Karpas-422 (cell line): ENCODE measurements at places on chromosomes 1 and 21. TPM values are rescaled to one million over a fixed set of nuclear protein-coding genes. Genes with fewer than 3 reads are reported as not detected.

DNA sequence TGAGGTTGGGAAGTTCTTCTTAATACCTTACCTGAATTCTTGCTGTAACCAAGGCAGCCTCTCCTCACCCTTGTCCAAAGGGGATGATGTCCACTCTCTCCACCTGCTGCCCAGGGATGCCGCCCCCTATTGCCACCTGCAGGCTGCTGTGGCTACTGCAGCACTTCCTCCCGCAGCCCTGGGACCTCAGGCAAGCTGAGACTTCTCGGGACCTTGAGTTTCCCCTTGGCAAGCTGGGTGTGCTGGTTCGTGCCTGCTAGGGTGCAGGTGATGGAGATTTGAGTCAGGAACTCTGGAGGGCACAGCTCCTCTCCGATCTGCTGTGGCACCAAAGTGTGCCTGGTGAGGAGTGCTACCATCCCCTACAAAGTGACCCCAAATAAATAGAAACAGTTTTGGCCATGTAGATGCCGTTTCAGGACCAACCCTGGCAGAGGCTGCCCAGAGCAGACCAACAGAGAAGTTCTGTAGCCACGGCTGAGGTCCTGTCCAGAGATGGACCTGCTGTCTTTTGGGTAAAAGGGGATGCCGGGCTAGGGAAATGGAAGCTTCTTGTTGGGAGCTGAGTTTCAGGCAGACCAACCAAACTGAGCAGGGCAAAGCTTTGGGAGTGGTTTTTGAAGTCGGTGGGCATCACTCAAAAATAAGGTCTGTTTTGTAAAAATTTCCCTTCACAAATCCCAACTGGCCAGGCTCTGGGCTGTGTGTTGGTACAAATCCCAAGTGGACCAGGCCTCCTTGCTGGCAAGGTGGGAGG lies 31.7 kb downstream of the RUNX3 start:
- peak; percentile 78 for DNase-seq

- DNase-seq, result peak; percentile 76
Measured at GRCh38 chr1:101820071-101820470, 176.7 kb downstream of the OLFM3 start.

GRCh38 chr1:13583595-13583965 lies at the start of gene PDPN:
PDPN (plus strand) TSS chr1:13583832; CDS start chr1:13584034, 202 bp downstream.
- DNase-seq, result no peak

DNA sequence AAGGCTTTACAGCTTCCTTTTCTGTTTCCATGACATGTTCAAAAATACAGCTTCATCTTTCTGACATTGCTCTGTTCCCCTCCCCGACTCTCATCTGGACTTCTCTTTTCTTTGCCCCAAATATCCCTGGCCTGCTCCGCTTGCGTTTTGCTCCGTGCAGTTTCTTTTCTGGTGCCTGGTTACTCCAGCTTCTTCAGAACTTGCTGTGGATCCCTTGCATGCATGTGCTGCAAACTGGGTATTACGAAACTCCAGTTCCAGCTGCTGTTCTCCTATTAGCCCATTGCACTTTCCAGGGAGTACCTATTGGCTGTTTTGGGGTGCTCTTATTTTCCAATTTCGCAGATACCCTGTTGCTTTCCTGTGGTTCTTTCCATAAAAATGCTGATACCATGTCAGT lies 9.9 kb upstream of the NDC1 start:
- DNase-seq, result no peak

DNA sequence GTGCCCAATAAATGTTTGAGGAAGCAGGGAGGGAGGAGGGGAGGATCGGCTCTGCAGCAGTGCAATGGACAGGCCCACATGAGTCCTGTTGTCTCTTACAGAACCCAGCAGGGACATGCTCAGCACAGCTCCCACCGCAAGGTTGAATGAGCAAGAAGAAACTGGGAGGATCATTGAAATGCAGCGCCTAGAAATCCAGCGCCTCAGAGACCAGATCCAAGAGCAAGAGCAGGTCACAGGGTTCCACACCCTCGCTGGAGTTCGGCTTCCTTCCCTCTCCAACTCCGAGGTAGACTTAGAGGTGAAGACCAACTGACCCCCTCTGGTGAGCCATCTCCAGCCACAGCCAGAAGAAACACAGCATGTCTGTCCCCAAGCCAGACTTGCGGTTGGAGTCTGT lies 15.9 kb upstream of the TMEM125 start:
- no peak for DNase-seq

GRCh38 chr1:214602764-214603657 lies at the start of gene CENPF:
CENPF (plus strand) TSS chr1:214603195; CDS start chr1:214613755, 10,560 bp downstream.
- peak; percentile 99 for DNase-seq

DNA sequence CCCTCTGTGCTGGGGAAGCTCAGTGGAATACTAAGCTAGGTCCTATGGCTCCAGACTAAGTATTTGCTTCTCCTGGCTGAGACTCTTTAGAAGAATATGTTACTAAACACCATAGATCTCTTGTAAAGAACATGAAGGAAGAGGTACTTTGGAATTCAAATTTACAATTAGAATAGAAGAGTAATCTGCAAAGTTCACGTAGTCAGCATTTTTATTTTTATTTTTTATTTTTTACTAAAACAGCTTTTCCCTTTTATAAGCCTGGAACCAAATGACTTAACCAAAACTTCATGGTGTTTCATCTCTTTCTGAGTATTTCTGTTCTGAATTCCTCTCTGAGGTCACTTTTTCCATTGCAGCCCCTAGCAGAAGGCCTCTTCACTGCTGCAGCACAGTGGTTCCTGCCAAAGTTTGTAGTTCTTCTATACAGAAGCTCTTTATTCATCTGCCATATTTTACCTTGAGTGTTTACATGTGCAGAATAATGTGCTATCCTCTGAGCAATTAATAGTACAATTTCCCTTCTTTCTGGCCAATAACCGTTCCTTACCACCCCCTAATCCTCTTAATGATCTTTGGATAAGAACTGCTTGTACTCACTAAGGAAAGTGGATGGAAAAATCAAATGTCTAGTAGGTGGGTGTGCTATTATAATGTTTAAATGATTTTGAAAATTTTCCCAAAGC lies 27.2 kb downstream of the TSEN15 start:
- DNase-seq, result no peak

- no peak for DNase-seq
Measured at GRCh38 chr1:44108241-44108640, 10.4 kb upstream of the KLF17 start.

GRCh38 chr21:29555601-29556000 lies 256.9 kb downstream of the BACH1 start:
- no peak for DNase-seq

GRCh38 chr1:221827307-221827642 lies 85.4 kb upstream of the DUSP10 start:
- no peak for DNase-seq

DNA sequence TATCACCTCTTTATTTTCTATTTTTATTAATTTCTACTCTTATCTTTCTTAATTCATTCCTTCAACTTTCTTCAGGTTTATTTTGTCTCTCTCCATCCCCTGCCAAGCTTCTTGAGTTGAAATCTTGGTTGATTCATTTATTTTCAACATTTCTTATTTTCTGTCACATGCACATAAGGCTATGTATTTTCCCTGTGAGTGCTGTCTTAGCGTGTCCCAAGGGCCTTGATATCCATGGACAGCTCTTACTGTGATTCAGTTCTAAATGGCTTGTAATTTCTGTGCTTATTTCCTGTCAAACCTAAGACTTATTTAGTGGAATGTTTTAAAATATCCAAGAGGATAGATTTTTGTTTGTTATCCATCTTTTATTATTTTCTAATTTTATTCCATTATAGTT lies 36.8 kb upstream of the SCAF4 start:
- no peak for DNase-seq

DNA sequence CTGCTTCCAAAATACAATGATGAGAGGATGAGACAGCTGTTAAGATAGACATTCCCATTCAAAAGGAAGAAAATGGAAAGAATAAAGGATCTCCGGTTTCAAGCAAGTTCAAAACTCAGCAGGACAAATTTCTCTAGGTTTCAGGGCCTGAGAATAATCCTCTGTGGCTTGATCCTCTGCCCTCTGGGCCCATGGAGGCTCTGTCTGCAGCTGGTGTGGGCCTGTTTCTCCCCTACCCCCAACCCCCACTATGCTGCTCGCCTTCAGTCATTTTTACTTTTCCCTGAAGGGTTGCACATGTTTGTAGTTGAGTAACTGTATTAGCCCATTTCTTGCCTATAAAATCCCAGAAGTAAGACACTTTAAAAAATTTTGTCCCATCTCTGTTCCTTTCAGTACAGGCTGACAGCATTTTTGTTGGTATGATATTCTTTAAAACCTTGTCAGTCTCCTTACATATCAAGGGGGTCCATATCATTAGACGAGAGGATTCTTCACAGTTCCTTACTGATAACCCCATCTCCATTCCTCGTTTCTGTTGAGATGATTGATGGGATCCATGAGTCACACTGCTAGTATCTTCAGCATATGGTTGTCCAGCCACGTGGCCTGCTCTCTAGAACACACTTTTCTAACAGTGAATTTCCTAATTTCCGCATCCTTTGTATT lies 10.5 kb downstream of the ZMYM4 start:
- DNase-seq, result no peak

- DNase-seq, result no peak
Measured at GRCh38 chr1:3914331-3914851, 14.3 kb upstream of the C1orf174 start.

DNA sequence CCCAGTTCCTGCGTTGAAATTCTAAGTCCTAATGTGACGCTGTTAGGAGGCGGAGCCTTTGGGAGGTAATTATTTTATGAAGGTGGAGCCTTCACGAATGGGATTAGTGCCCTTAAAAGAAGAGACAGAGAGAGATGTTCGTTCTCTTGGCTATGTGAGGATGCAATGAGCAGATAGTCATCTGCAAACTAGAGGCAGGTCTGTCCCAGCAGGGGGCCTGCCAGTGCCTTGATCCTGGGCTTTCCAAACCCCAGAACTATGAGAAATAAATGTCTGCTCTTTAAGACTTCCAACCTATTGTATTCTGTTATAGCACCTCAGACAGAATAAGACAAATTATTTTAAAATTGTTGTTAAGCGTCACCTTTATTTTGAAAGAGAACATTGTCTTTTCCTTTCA lies 123.1 kb upstream of the KCNJ6 start:
- DNase-seq, result no peak

GRCh38 chr1:78561856-78562255 lies 58.4 kb upstream of the IFI44L start:
- DNase-seq, result no peak

DNA sequence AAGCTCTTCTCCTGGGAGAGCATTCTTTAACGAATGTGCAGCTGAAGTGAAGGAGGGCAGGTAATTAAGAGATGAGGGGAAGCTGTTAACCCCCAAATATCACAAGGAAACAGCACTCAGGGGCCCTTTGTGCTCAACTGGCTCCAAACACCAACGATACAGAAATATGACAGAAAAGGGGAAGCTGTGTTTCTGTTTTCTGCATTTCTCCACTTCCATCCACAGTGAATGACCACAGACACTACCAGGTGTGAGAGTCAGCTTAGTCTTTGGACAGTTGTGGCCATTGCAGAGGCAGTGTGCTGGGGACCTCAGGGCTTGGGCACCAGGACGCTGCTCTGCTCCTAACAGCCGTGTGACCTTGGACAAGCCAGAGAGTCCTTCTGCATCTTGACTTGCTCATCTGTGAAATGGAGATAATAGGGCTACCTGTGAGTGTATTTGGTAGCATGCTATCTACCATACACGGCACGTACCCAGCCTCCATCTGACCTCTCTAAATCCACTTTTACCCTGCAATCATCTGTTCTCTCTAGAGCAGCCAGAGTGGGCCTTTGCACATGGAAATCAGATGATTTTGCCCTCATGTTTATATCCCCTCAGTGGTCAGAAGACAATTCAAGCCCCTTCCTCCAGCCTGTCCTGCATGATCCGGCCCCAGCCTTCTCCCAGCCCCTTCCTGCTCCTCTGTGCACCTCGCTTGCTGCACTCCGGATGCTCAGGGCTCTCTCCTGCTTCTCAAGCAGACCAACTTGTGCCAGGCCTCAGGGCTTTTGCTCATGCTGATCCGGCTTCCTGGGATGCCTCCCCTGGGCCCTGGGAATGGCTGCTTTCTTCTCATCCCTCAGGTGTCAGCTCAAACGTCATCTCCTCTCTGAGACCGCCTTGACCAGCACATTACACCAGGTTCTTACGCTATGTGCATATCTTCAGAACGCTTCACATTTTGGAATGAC lies 4.7 kb upstream of the TINAGL1 start:
- no peak for DNase-seq

- DNase-seq, result no peak
Measured at GRCh38 chr1:187275346-187275745, 446.6 kb downstream of the PLA2G4A start.

The ADORA1 gene
- not detected in 2 replicates for total RNA-seq

The GPR89A gene
- 35.1 and 44.9 TPM in 2 replicates for total RNA-seq

The TDRD10 gene
- not detected in 2 replicates for total RNA-seq

The PADI1 gene
- total RNA-seq, result not detected in 2 replicates

The SPATA1 gene
- total RNA-seq, result 3.6 TPM in 1 of 2 replicates, not detected in the other

The ERVH48-1 gene
- not detected in 2 replicates for total RNA-seq

The C8B gene
- total RNA-seq, result not detected in 2 replicates

The TRIM45 gene
- not detected in 2 replicates for total RNA-seq

The CLDN19 gene
- not detected in 2 replicates for total RNA-seq
